Left ventricle myocardium inferior (tissue), 1 donor: ENCODE measurements at places on chromosomes 3 and 15. TPM values are rescaled to one million over a fixed set of nuclear protein-coding genes. Genes with fewer than 3 reads are reported as not detected.

Gene PLA2G4D
- total RNA-seq: not detected

Gene CFAP100
- total RNA-seq: not detected

Gene PRICKLE2
- total RNA-seq: 8.7 TPM

Gene SUCNR1
- total RNA-seq: 0.30 TPM

Gene PLCB2
- 8.5 TPM for total RNA-seq

- H3K4me1 ChIP-seq: peaks cover 59% of the 10 kb centered on the region
- peak overlapping the region; percentile 88 for H3K4me3 ChIP-seq
- no peak for DNase-seq
- peak overlapping the region; percentile 100 for H3K27ac ChIP-seq
- H3K27me3 ChIP-seq: no peaks in the 10 kb centered on the region
Measured at GRCh38 chr3:150407808-150408220, 284 bp upstream of the TSC22D2 start.

DNA sequence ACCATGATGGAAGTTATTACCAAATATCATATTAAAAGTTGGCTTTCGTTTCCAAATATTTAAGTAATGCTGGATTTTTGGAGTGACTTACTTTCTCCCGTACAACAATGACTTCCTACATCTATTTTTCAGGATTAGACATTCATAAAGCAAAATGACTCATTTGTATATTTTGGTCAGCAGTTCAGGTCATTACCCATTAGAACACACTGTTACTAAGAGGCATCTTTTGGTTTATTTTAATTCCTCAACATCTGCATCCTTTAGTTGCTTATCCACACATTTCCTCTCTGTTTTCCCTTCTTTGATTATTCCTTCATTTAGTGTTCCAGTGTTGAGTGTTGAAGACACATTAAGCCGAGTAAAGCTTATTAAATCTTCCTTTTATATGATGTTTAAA is 348.2 kb downstream of the NAALADL2 start:
- no peaks in the 10 kb centered on the region for H3K36me3 ChIP-seq
- no peak for DNase-seq
- H3K4me1 ChIP-seq: no peaks in the 10 kb centered on the region

DNA sequence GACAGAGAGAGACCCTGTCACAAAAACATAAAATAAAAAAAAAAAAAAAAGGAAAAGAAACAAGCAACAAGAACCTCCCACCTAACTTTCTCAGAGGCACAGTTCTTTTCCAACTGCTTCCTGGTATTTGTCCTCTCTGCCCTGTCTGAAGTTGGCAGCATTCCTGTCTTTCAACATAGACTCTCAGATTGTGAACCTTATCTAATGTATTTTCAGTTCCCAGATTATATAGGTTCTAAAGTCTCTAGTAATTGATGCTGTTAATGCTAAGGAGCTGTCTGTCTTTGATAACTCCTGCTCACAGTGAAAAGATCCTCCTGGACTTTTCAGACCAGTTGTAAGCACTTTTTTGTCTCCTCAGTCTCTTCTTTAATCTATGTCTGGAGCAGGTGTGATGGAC is 199.5 kb upstream of the P2RY1 start:
- no peaks in the 10 kb centered on the region for H3K4me1 ChIP-seq
- DNase-seq: no peak
- H3K27ac ChIP-seq: no peak overlapping the region

DNA sequence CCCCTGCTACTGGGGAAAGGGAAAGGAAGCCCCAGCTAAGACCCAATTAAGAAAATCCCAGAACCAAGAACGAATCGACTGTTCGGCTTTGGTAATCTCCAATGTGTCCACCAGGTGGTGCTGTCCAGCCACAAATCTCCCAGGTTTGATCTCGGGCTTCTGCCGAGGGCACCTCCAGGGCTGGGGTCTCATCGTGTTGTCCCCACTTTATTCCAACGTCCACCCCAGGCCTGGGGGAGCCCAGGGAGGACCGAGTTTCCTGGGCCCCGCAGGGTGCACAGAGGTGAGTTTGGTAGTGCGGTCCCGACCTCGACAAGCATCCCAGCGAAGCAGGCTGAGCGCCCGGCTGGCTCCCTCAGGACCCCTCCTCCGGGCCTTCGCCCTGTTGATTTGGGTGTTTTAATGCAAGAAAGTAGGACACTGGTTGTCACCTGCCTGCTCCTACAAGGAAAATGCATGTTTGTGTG is 185.1 kb downstream of the GOLGA6L6 start:
- peak; percentile 54 for DNase-seq
- H3K27ac ChIP-seq: no peak overlapping the region
- H3K4me3 ChIP-seq: no peak overlapping the region
- H3K27me3 ChIP-seq: peaks cover 73% of the 10 kb centered on the region
- H3K36me3 ChIP-seq: no peaks in the 10 kb centered on the region
- H3K4me1 ChIP-seq: peaks cover 3% of the 10 kb centered on the region

DNA sequence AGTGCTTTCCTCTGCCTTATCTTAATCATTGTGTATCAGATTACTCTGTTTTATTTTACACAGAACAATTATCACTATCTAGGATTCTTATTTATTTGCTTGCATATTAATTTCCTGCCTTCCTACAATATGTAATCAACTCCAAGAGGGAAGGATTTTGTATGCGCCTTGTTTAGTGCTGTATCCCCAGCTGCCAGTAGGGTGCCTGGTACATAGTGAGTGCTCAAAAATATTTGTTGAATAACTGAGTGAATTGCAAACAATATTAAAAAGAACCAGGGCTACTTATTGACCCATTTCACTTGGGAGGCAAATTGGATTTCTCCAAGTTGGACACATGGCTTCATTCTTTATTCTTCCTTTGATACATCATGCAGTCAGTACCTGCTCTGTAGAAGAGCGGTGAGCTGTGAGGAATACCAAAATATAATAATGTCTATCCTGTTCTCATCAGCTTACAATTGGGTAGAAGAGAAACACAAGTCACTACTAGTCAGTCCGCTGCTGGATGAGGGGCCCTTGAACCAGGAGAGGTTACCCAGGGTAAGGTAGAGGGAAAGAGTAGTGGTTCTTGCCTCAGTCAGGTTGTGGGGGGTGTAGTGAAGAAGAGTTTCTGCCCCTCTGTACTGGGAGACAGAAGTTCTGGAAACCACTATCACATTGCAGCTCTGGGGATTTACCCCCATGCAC is 233.9 kb upstream of the ZBTB20 start:
- DNase-seq: no peak
- no peaks in the 10 kb centered on the region for H3K27me3 ChIP-seq
- peak overlapping the region; percentile 47 for H3K27ac ChIP-seq
- H3K36me3 ChIP-seq: no peaks in the 10 kb centered on the region
- H3K4me1 ChIP-seq: peaks cover 20% of the 10 kb centered on the region
- no peak overlapping the region for H3K4me3 ChIP-seq

DNA sequence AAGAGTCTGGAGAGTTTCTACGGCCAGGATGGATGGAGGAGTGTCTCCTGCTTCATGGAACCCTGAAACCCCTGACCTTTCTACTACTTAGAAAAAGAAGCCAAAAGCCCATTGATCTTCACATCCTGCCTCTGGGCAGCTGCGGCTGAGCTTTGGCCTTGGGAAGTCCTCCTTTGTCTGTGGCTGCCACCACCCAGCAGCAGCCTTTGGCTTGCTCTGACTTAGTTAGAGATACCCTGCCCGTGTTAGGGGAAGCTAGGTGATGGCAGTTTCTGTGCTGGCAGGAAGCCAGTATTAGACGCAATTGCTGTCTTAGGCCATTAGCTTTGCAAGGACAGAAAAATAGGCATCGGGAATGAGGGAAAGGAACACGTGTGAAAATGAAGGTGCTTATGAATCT is 18.8 kb downstream of the APH1B start:
- no peak overlapping the region for H3K4me3 ChIP-seq
- peaks cover 9% of the 10 kb centered on the region for H3K4me1 ChIP-seq
- peaks cover 11% of the 10 kb centered on the region for H3K36me3 ChIP-seq
- H3K27me3 ChIP-seq: no peaks in the 10 kb centered on the region

DNA sequence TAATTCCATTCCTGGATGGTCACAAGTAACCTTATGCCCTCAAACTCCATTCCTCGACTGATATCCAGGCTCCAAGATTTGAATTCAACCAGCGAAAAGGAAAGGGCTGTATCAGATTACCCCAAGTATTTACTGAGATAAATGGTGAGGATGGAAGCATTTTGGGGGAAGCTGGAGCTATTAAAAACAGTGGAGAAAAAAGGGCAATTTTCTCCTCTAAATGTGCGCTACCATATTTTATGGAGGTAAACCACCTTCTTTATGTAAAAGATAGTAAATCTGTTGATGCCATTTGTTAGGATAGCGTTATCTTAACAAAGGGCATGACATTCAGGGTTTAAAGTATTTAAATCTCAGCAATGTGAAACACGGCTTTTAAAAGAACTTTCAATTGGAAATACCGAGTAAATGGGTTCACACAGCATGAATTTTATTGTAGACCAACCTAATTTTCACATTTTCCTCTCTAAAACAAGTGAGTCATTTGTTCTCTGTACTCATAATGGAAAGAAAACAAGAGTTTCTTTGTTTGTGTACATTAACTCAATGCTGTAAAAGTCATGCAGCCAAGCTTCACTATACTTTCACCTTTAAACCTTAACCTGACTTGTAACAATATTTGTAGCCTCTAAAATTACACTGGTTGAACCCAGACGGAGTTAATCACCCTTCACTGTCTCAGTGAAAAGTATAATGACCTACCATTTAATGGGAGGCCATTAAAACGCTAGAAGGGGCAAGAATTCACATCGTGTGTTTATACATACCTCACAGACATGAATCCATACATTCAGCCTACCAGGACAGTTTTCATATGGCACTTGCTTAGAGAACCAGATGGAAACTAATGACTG is 773.4 kb downstream of the ROBO1 start:
- no peaks in the 10 kb centered on the region for H3K27me3 ChIP-seq
- no peak for DNase-seq
- H3K27ac ChIP-seq: no peak overlapping the region
- no peak overlapping the region for H3K4me3 ChIP-seq
- peaks cover 4% of the 10 kb centered on the region for H3K36me3 ChIP-seq
- no peaks in the 10 kb centered on the region for H3K4me1 ChIP-seq

DNA sequence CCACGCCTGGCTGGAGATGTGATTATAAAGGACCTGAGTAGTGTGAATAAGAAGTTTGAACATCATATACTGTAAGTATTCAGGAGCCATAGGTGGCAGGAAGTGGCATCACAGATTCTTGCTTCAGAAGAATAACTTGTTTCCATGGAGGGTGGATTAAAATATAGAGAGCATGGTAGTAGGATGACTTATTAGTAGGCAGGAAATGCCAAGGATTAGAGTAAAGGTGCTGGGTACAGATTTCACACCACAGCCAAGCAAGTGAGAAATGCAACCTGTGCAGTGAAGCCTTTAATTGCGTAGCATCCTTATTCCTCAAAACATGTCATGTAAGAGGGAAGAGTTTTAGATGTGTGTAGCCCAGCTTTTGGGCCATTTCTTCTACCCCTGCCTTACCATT is 30.8 kb downstream of the IFT122 start:
- peaks cover under 1% of the 10 kb centered on the region for H3K36me3 ChIP-seq
- no peak for DNase-seq
- no peak overlapping the region for H3K4me3 ChIP-seq
- H3K4me1 ChIP-seq: peaks cover 24% of the 10 kb centered on the region
- no peaks in the 10 kb centered on the region for H3K27me3 ChIP-seq

GRCh38 chr3:140629357-140630137 is 48.3 kb upstream of the TRIM42 start:
- no peaks in the 10 kb centered on the region for H3K36me3 ChIP-seq
- no peak overlapping the region for H3K4me3 ChIP-seq
- H3K27ac ChIP-seq: no peak overlapping the region
- H3K27me3 ChIP-seq: no peaks in the 10 kb centered on the region
- no peaks in the 10 kb centered on the region for H3K4me1 ChIP-seq

DNA sequence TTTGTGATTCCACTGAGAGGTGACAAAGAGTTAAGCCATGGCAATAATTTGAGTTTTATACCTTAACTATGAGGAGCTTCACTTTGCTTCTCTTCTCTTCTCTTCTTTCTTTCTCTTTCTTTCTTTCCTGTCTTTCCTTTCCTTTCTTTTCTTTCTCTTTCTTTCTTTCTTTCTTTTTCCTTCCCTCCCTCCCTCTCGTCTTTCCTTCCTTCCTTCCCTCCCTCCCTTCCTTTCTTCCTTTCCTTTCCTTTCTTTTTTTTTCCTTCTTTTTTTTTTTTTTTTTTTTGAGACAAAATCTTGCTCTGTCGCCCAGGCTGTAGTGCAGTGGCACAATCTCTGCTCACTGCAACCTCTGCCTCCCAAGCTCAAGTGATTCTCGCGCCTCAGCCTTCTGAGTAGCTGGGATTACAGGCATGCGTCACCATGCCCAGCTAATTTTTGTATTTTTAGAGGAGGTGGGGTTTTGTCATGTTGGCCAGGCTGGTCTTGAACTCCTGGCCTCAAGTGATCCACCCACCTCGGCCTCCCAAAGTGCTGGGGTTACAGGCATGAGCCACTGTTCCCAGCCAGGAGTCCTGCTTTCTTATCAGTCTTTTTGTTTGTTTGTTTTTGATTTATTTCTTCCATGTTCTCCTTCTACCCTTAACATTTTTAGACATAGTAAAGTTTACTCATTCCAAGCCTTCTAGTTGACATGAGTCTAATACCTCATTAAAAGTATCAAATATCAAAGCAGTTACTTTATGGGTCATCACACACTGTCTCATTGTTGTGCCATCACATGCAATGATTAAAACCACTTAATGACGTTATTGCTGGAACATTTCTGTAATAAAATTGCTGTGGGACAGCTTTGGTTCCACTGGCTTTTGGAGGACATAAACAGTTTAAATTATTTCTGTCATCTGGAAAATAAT is 29.9 kb downstream of the SLC49A4 start:
- DNase-seq: no peak
- no peak overlapping the region for H3K4me3 ChIP-seq
- H3K27me3 ChIP-seq: no peaks in the 10 kb centered on the region
- peaks cover 4% of the 10 kb centered on the region for H3K4me1 ChIP-seq
- peaks cover 31% of the 10 kb centered on the region for H3K36me3 ChIP-seq
- H3K27ac ChIP-seq: peak overlapping the region; percentile 0

- DNase-seq: peak; percentile 14
- no peak overlapping the region for H3K4me3 ChIP-seq
- peaks cover 17% of the 10 kb centered on the region for H3K36me3 ChIP-seq
- H3K27me3 ChIP-seq: no peaks in the 10 kb centered on the region
Measured at GRCh38 chr3:127036209-127037020, 53.5 kb downstream of the PLXNA1 start.

DNA sequence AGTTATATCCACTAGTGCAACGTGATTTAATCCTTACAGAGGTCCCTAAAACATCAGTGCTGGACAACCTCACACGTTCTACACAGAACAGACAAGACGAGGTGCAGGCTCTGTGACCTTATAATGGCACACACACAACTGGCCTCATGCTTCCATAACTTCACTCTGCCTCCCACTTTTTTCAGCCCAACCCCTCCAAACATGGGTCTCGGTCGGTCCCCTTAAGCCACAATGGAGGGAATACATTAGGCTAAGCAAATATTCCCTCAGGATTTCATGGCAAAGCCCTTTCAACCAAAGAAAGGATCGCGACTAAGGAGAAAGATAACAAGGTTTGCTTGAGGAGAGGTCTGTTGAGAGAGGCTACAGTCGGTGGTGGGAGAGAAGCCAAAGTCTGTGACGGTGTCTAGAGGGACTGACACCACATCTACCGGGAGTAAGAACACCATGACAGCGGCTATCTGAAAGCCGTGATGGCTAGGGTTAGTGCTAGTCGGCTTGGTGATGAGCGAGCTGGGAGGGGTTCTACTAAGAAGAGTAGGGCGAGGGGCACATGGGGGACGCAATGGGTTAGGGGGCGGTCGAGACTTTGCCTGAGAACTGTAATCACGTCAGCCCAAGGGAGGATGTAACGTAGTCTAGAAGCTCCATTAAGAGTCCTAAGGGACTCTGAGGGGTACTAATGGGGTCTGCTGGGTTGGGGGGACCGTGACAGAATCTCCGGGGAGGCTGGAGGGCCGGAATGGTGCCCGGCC is 1.0 kb downstream of the MYO9A start:
- peak overlapping the region; percentile 99 for H3K27ac ChIP-seq
- peaks cover 69% of the 10 kb centered on the region for H3K4me1 ChIP-seq
- H3K27me3 ChIP-seq: no peaks in the 10 kb centered on the region
- H3K4me3 ChIP-seq: peak overlapping the region; percentile 93
- H3K36me3 ChIP-seq: no peaks in the 10 kb centered on the region

- no peaks in the 10 kb centered on the region for H3K4me1 ChIP-seq
- H3K27me3 ChIP-seq: no peaks in the 10 kb centered on the region
- no peak overlapping the region for H3K4me3 ChIP-seq
Measured at GRCh38 chr3:136377508-136377907, 127.4 kb downstream of the PCCB start.
